ENCODE measurements at places on chromosomes 5 and 9. TPM values are rescaled to one million over a fixed set of nuclear protein-coding genes. Genes with fewer than 3 reads are reported as not detected.

GRCh38 chr9:23825700-23826099, 340 bp downstream of the ELAVL2 start:
- H3K27ac ChIP-seq = no peak overlapping the region
- no peak for DNase-seq
- H3K4me3 ChIP-seq = peak overlapping the region; percentile 37
- peaks cover 22% of the 10 kb centered on the region for H3K4me1 ChIP-seq

DNA sequence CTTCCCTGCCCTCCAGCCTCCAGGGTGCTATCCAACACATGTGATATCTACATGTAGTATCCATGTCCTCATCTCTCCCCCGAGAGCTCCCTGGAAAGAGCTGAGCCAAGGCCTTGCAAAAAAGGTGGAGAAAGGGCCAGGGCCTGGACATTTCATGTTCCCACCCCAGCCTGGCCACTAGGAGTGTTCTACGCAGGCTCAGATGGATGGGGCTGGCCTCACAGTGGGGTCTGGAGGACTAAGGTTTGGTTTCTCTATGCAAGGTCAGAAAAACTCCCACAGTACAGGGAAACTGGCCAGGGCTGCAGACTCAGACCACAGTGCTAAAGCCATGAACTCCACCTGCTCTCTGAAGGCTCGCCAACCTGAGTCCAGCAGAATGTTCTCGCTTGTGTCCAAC, 1.5 kb upstream of the CSF2 start:
- no peak for DNase-seq
- peaks cover 43% of the 10 kb centered on the region for H3K4me1 ChIP-seq
- H3K27me3 ChIP-seq = no peaks in the 10 kb centered on the region
- peak overlapping the region; percentile 72 for H3K27ac ChIP-seq

The TRIP13 gene
- total RNA-seq = 1.7 TPM

GRCh38 chr9:37729499-37729898, 24.1 kb upstream of the TRMT10B start:
- no peak overlapping the region for H3K4me3 ChIP-seq
- no peak overlapping the region for H3K27ac ChIP-seq
- no peaks in the 10 kb centered on the region for H3K4me1 ChIP-seq
- no peak for DNase-seq
- H3K27me3 ChIP-seq = no peaks in the 10 kb centered on the region

DNA sequence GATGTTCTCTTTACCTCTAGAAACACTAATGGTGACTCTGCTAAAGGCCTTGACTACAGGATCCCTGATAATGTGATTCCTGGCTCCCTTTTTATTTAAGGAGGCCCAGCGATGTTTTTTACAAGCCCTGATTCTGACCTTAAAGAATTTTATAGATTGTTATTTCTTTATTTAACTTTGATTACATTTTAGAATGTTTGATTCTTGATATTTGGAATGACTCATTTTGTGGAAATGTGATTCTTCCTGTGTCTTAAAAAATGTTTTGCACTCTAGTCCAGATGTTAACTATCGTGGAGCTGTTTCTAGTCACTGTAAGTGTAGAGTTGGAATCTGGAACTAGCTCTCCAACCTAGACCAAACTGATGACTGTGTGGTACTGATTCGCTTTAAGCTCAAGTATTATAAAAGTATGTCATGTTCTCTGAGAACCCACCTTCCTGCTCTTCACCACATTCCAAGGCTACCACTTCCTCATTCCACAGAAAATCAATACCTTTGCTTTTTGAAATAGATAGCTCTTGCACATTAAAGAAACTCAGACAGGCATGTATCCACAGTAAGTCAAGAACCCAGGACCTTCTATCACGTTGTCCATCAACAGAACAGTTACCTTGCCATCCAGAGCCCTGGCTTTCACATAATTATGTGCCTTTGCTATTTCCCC, 65.2 kb downstream of the JMY start:
- no peaks in the 10 kb centered on the region for H3K4me1 ChIP-seq
- peaks cover 12% of the 10 kb centered on the region for H3K36me3 ChIP-seq
- H3K27ac ChIP-seq = no peak overlapping the region
- no peak overlapping the region for H3K4me3 ChIP-seq
